ENCODE measurements at places on chromosomes 12 and 14.

DNA sequence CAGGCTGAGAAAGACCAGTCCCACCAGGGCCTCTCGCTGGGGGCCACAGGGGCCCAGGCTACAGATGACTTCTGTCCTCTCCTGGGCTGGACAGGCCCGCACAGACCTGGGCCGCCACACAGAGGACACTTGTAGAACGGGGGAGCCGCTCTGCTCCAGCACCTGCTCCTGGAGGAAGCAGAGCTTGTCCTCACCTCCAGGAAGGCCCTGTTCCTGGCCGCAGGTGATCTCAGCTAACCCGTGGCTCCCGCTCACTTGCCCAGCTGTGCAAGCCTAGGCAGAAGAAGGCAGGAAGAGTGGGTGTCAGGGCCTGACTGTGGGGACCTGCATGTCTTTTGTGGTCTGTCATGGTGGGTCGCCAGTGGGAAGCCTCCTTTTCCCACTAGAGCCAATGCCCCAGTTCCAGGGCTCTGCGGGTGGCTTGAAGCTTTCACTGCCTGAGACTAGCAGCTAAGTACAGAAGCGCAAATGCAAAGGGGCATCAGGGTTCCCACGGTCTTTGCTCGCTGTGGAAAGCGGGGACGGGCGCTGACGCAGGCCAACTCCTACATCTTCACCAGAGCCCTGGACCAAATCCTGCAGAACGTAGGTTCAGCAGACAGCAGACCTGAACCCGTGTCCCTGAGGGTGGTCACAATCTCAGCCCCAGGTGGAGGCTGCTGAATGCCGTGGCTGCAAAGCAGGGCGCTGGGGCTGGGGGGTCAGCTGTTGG lies 8.8 kb upstream of the CEP170B start:
- no peak for DNase-seq

- no peak for DNase-seq
Observed at GRCh38 chr12:87930033-87930432, 99.2 kb downstream of the C12orf50 start.

DNA sequence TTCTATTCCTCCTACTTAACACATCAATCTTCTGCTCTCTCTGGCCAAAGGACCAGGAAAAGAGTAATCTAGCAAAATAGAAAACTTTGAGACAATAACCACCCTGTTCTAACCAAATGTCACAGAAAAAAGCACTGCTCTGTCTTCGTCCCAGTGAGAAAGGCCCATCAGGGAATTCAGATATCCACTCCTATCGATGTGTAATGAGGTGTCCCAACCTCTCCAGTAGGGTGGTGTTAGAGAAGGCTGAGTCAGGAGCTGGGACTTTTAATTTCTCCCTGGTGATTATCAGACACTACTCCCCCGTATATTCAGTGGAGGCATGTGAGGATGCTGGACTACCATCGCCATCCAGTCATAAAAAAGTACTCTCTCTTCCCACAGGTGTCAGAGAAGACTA lies 130.3 kb downstream of the TMTC3 start:
- DNase-seq = no peak

DNA sequence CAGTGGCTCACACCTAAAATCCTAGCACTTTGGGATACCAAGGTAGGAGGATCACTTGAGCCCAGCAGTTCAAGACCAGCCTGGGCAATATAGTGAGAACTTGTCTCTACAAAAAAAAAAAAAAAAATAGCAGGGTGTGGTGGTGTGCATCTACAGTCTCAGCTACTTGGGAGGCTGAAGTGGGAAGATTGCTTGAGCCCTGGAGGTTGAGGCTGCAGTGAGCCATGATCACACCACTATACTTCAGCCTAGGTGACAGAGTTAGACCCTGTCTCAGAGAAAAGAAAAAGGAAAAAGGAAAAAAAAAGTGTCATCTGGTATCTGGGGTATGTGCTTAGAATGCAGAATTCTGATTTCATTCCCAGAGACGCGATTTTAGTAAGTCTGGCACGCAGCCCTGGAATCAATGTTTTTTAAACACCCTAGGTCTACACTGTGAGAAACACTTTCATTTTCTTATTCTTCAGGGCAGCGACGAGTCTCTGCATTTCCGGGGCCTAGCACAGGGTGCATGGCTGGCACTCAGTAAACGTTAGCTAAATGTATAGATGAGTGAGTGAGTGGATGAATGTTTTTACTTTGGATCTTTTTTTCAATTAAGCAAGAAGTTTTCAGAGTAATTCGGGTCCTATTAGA lies 243.8 kb upstream of the PWP1 start:
- DNase-seq = no peak

GRCh38 chr14:55571125-55571889 lies 8.7 kb upstream of the KTN1 start:
- DNase-seq = no peak

DNA sequence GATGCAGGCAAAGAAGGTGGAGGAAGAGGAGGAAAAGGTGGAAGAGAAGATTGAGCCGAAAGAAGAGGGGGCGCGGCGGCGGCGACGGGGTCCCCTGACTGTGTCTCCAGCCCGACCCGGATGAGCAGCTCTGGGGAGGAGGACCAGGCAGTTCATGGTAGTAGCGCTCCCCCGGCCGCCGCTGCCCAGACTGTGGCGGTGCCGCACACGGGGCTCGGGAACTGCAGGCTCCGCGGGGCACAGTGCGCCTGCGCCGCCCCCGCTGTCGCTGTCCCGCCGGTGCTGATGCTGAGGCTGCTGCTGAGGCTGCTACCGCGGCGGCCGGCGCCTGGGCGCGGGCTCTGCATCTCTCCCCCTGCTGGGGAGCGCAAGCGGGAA lies at the start of gene KCNH5:
TSS of gene KCNH5 (minus strand) at position 225 of the 378 bp plus-strand sequence. CDS start 272 bp downstream, outside the sequence.
- no peak for DNase-seq

- DNase-seq = no peak
Observed at GRCh38 chr14:95254288-95254687, 65.4 kb downstream of the CLMN start.

DNA sequence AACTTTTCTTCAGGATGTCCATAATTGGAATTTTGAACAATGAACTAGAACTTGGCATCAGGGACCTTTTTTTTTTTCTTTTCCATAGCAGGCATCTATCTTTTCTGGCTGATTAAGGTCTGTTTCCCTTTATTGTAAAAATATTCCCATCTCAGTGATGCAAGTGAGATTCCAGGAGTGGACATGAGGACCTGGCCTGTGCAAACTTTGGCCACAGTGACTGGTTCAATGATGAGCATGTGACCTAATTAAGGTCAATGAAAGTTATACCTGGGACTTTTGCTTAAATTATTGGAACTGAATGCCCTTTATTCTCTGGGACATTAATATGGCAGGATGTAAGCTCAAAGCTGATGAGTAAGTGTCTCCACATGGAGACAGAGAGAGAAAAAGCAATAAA lies 83.8 kb downstream of the DIO2 start:
- DNase-seq = no peak

DNA sequence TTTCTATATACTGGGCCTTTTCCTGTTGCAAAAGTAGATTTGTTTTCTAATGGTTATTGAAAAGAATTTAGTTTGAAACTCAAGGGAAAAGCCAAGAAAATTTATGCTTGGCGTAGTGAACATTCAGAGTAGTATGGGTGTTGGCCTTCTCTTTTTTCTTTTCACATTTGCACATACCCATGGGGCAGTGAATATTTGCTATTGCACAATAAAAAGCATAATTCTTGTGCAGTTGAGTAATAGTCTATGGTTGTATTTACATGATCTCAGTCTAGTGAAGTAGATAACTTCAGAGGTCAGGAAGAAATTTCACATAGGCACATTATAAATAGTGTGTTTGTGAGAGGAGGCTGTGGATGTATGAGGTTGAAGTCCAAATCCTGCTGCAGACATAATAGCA lies 158.1 kb downstream of the FLRT2 start:
- no peak for DNase-seq

DNA sequence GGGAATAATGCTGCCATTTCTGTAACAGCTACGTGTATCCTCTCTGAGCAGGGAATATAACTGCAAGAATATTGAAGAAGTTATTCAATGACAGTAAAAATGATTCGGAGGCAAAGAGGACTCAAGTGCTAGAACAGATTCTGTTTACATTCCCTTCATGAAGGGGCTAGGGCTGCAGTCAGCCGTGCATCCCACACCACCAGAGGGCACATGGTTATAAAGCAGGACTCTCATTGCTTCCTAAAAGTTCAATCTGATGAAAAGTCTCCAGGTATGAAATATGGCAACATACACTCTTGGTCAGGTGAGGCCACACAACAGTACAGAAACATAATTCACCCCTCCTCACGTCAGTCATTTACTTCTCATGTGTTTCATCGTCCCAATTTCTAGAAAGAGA lies 34.0 kb downstream of the TCHP start:
- peak; percentile 16 for DNase-seq

DNA sequence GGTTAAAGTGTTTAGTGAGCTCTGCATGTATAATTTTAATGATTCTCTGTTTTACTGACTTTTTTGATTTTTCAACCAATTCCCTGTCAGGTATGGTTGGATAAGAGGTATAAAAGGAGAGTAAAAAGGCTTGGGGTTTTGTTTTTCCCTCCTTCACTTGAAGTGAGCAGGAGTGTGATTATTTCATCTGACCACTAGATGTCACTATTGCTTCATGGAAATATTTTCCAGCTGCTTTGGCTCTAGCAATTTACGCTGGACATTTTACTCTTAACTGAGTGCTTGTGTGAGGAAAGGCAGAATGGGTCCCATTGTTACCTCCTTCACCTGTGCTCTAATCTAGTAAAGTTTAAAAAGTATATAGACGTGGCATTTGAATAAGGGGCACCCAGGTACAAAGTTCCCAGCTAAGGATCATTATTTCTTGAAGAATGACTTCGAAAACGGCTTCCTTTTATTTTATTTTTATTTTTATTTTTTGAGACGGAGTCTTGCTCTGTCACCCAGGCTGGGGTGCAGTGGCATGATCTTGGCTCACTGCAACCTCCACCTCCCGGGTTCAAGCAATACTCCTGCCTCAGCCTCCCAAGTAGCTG lies 66.5 kb downstream of the TBC1D30 start:
- no peak for DNase-seq

- DNase-seq = no peak
Observed at GRCh38 chr14:34103176-34103575, 152.3 kb upstream of the EGLN3 start.

GRCh38 chr14:92549105-92549858 lies 35.7 kb downstream of the RIN3 start:
- no peak for DNase-seq

DNA sequence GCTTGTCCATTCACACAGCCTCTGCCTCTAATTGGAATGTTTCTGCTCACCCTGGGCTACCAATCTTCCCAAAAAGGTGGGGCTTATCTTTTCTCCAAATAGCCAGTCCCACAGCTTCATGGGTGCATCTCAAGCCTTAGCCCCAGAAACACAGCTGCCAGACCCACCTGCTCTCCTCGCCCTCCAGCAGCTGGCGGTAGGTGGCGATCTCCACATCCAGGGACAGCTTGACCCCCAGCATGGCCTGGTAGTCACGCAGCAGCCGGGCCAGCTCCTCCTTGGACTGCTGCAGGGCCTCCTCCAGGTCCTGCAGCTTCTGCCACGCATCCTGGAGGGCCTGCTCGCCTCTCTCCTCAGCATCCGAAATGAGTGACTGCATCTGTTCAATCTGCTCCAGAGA lies 11.1 kb downstream of the KRT77 start:
- DNase-seq = no peak

DNA sequence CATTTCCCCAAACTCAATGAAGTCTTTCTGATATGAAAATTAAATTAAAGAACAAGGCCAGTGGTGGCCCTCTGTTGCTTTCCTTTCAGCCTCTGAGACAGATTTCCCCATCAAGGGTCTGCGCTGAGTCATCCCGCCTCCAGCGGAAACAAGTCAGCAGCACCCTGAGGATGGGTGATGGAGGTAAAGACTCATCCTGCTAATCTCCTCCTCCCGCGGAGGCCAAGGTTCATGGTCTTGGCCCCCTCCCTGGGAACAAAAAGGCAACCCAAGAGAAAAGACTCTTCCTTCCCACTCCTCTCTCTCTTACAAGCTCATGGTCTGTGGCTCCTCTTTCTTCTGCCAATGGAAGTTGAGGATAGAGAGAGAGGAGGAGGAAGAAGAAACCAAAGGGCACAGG lies 9.0 kb upstream of the NUMB start:
- no peak for DNase-seq

GRCh38 chr14:93430315-93431035 lies at the start of gene UNC79:
Gene UNC79, plus strand, starts transcription at chr14:93430939. Its CDS starts 91 bp downstream, at chr14:93431030.
- no peak for DNase-seq

- DNase-seq = no peak
Observed at GRCh38 chr12:45260854-45261253, 45.0 kb downstream of the ANO6 start.

- DNase-seq = no peak
Observed at GRCh38 chr14:27881646-27882045, 884.9 kb upstream of the FOXG1 start.

- DNase-seq = no peak
Observed at GRCh38 chr14:68695856-68696255, 97.0 kb downstream of the ZFP36L1 start.

- no peak for DNase-seq
Observed at GRCh38 chr14:70538087-70538486, 3.3 kb upstream of the ADAM20 start.

DNA sequence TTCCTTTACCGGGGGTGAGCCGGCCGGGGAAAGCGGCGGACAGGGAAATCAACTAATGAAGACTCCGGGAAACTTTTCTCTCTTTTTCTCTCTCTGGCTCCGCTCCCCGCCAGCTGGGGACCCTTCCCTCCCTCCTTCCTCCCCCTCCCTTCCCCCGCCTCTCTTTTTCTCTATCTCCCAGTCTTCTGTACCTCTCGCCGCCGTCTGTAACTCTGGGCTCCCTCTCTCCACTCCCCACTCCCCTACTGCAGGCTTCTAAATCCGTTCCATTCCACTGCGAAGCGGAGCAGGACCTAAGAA lies 6.9 kb upstream of the HOXC11 start:
- DNase-seq = no peak

DNA sequence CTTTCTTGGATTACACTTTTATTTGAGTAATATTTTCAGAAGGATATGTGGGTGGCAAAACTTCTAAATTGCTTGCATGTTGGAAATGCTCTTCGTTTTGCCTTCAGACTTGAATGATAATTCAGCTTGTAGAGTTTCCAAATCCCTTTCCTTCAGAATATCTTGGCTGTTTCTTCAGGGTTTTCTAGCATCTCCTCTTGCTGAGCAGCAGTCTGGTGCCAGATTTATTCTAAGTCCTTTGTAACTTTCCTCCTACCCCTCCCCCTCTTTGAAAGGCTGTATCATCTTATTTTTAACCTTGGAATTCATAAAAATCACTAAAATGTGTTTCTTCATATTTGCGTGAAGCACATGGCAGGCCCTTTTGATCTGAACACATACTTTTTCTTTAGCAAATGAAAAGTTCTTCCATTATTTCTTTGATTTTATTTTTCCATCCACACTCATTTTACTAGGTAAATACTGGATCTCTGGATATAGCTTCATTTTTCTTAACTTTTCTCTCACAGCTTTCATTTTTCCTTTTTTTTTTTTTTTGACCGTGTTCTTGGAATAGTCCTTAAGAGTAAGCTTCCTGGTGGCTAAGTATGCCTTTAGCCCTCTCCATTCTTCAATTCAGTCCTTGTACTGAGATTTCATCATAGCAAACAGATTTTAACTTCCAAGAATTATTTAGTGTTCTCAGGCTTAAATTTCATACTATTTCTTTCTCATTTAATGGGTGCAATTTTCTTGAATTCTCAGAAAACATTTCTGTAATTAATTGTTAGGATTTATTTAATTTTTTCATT lies 102.0 kb downstream of the SLC38A4 start:
- DNase-seq = no peak

GRCh38 chr12:54075974-54076373 lies 22.3 kb downstream of the HOXC4 start:
- DNase-seq = no peak
